ENCODE measurements at places on chromosomes 1 and 21.

DNA sequence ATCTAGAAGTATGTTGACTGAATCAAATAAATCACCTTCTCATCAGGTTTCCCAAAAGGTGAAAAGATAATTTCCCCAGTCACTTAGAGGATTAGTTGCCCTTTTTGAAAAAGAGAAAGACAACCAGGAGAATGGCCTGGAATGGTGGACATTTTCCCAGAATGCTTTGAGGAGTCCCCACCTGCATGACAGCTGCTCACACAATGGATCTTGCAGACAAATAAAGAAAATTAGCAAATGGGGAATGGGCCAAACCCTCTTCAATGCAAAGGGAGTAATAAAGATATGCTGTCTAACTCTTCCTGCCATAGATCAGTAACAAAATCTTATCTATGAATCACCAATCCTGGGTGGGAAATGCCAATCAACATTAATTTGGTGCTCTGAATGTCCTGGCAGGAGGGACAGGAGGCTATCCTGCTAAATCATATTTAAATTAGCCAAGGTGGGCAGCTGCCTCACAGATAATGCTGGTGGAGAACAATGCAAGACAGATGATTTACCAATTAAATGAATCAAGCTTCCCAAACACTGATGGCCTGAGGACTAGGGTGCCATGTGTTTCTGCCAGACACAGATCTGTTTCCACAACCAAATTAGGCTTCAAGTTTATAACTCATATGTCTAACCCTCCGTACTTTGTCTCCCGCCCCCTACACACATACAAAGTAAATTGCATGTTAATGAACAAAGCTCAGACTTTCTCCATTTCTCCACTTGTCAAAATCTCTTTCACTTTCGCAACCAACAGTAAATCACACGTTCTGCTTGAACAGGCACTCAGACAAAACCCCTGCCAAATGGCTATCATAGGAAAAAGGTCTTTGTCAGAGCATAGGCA lies 488.0 kb upstream of the PLXNA2 start:
- no peak for DNase-seq

DNA sequence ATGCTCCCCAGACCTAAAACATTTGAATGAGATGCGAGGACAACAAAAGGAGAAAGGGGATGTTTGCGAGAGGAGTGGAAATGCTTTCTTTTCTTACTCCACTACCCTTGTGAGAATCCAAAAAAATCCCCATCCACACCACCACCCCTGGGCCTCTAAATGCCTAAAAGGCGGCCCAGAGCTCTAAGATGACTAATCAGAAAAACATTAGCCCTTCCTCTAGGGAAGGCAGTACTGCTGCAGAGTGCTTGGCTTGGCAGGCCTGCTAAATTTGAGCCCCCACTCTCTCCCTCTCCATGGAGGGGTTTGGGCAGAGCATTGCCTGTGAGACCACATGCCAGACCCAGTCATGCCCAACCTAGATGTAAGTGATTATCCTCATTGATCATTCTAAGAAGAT lies 347.9 kb downstream of the USH2A start:
- DNase-seq: no peak

DNA sequence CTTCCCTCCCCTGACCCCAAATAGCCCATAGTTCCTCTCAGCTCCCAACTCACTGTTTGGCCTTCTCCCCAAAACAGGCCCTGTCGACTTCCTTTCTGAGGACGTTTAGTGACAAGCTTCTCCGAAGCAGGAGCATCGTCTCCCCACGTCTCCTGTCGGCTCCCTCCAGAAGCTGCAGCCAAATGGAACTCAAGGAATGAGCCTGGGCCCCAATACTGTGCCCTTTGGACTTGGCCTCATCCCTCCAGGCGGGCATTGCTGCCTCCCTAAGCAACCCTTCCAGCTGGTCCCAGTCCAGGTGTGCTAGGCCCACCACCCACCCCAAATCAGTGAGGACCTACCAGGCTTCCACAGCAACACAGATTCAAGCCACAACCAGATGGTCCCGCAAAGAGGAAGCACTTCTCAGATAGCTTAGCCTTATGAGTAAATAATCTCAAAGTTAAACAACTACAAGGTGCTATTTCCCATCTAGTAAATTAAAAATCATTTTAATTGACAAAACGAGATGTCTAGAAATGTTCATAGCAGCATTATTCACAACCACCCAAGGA lies 33.0 kb downstream of the ACOT7 start:
- DNase-seq: no peak

- DNase-seq: no peak
These were observed 33.1 kb downstream of the SLC2A7 start for GRCh38 chr1:8992936-8993687.

DNA sequence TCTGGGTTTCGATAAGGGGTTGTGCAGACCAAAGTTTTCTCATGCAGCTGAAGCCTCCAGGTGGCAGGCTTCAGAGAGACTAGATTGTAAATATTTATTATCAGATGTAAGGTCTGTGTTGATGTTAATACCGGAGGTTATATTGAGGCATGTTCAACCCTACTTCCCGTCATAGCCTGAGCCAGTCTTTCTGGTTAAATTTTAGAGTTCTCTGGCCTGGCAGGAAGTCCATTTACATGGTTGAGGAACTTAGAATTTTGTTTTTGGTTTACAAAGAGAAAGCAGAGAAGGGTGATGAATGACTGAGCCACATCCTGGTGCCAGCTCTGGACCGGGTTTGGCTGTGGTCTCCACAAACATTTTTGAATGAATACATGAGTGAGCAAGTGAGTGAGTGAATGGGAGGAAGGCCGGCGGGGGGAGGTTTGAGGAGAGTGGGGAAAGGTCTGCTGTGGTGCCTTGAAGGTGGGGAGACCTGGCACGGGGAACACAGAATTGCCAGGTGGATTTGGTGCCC lies 218.5 kb downstream of the DISC1 start:
- no peak for DNase-seq

Data from esophagus squamous epithelium (tissue), 5 donors.